ENCODE measurements at places on chromosomes 3 and 15. TPM values are rescaled to one million over a fixed set of nuclear protein-coding genes. Genes with fewer than 3 reads are reported as not detected.

GRCh38 chr3:185488465-185488864, 10.4 kb downstream of the TMEM41A start:
- H3K4me1 ChIP-seq, result no peaks in the 10 kb centered on the region
- no peak for DNase-seq
- H3K4me3 ChIP-seq, result no peak overlapping the region
- no peaks in the 10 kb centered on the region for H3K36me3 ChIP-seq
- no peak overlapping the region for H3K27ac ChIP-seq

PRR20G gene
- total RNA-seq, result not detected

DNA sequence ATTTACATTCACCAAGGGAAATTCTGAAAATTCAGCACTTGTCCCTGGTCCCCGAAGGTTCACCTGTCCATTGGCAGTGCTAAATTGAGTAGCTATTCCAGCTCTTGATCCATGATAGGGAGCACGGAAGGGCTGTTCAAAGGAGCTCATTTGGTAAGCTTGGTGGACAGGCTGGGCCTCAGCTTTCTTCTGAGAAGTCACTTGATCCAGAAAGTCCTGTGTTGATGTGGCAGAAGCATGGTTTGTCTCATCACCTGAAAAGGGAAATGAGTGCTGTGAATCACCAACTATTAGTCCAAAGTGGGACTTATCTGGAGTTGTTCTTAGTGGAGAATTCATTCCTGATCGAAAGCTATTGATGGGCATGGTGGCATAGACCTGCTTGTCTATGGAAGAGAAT, 19.9 kb upstream of the SLC12A8 start:
- no peaks in the 10 kb centered on the region for H3K27me3 ChIP-seq
- DNase-seq, result no peak
- H3K36me3 ChIP-seq, result no peaks in the 10 kb centered on the region

TLR9 gene
- not detected for total RNA-seq

DNA sequence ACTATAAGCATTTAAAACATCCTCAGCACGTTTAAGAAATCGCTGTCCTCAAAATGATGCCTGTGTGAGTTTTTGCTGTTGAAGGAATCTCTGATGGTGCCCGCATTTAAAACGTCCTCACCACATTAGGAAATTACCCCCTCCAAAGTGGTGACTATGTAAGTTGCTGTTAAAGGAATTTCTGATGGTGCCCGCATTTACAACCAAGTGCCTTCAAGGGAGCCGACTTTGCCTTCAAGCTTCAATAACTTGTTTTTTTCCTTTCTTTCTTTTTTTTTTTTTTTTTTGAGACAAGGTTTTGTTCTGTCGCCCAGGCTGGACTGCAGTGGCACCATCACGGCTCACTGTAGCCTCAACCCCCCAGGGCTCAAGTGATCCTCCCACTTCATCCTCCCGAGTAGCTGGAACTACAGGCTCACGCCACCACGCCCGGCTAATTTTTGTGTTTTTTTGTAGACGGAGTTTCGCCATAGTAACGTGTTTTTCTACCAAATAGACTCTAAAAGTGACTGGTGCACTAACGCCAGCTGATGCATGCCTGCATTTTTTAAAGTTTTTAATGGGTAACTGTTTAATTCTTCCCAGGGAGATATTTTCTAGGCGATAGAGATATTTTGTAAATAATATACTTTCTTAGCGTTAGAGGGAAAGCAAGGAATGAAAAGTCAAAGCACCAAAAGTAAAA, 19.0 kb upstream of the TSEN2 start:
- DNase-seq, result no peak
- H3K36me3 ChIP-seq, result no peaks in the 10 kb centered on the region
- H3K4me3 ChIP-seq, result no peak overlapping the region
- H3K4me1 ChIP-seq, result no peaks in the 10 kb centered on the region

DNA sequence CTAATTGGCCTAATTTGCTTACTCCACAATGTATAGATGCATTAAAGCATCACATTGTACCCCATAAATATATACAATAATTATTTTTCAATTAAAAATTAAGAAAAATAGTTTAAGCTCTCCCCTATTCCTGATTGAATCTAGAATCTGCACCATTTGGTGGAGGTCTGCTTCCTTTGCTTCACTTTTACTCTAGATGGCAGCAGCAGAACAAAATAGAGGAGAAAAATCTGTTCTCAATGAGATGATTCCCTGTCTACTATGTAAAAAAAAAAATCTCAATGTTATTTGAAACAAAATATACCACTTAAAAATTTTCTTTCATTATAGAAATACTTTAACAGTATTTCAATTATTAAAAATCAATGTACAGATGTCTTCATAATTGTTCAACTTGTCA, 109.6 kb upstream of the FXR1 start:
- DNase-seq, result no peak
- no peak overlapping the region for H3K4me3 ChIP-seq
- H3K27me3 ChIP-seq, result no peaks in the 10 kb centered on the region
- no peak overlapping the region for H3K27ac ChIP-seq

DNA sequence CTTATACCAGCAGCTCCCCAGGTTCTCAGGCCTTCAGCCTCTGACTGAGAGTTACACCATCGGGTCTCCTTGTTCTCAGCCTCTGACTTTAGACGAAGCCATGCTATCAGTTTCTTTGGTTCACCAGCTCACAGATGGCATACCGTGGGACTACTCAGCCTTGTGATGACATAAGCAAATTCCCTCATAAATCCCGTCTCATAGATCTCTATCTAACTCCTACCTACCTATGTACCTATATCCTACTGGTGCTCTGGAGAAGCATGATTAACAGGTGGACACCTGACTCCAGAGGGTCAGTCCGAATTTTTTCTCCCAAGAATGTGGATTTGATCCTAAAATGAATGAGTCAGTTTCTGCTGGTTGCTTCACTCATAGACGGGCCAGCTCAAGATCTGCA, 59.1 kb upstream of the CDV3 start:
- no peak for DNase-seq
- H3K36me3 ChIP-seq, result no peaks in the 10 kb centered on the region
- no peak overlapping the region for H3K4me3 ChIP-seq
- H3K4me1 ChIP-seq, result no peaks in the 10 kb centered on the region
- H3K27ac ChIP-seq, result no peak overlapping the region

DNA sequence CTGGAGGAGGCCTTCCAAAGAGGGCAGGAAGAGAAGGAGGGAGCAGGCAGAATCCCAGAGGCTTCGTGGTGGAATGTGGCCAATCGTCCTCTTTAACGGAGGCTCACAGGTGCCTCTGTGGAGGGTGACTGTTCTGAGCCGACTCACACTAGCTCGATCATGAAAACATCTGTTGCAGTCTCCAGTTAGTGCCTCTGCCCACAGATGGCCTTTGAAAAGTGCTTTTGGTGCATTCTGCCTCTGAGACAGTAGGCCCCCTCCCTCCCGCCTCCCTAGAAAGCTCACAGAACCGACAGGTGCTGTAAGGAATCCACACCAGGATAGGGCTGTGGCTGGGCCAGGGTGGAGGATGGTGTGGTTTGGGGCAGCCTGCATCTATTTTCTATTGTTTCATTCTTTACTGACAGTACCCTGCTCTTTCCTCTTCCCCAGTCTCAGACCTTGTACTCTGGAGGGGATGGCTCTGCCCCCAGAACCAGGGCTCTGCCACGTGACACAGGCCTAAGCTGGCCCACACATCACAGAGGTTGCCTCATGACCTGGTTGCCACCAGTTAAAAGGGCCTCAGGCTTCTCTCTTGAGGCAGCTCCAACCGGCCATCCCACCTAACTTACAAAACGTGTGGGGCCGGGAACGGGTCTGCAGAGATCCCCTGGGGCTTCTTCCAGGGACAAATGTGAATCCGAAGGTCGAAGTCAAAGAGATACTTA, 27.2 kb upstream of the PIGZ start:
- H3K27me3 ChIP-seq, result no peaks in the 10 kb centered on the region
- no peaks in the 10 kb centered on the region for H3K4me1 ChIP-seq
- peak overlapping the region; percentile 60 for H3K27ac ChIP-seq
- no peak for DNase-seq

- no peaks in the 10 kb centered on the region for H3K36me3 ChIP-seq
- H3K4me1 ChIP-seq, result peaks cover 9% of the 10 kb centered on the region
- no peaks in the 10 kb centered on the region for H3K27me3 ChIP-seq
Observed at GRCh38 chr3:73453666-73454065, 171.1 kb downstream of the PDZRN3 start.

CHRFAM7A gene
- total RNA-seq, result 0.46 TPM

DNA sequence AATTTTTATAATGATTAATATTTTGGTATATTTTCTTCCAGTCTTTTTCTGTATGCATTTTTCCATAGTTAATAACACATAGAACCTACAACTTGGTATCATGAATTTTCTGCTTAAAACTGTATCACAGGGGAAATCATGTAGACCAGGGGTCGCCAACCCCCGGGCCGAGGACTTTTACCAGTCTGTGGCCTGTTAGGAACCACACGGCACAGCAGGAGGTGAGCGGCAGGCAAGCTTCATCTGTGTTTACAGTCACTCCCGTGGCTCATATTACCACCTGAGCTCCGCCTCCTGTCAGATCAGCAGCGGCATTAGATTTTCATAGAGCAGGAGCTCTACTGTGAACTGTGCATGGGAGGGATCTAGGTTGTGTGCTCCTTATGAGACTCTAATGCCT, 54.7 kb downstream of the RPL22L1 start:
- no peak overlapping the region for H3K4me3 ChIP-seq
- no peaks in the 10 kb centered on the region for H3K36me3 ChIP-seq
- no peaks in the 10 kb centered on the region for H3K4me1 ChIP-seq
- no peak overlapping the region for H3K27ac ChIP-seq
- H3K27me3 ChIP-seq, result no peaks in the 10 kb centered on the region

ITIH4 gene
- total RNA-seq, result 4.9 TPM

DNA sequence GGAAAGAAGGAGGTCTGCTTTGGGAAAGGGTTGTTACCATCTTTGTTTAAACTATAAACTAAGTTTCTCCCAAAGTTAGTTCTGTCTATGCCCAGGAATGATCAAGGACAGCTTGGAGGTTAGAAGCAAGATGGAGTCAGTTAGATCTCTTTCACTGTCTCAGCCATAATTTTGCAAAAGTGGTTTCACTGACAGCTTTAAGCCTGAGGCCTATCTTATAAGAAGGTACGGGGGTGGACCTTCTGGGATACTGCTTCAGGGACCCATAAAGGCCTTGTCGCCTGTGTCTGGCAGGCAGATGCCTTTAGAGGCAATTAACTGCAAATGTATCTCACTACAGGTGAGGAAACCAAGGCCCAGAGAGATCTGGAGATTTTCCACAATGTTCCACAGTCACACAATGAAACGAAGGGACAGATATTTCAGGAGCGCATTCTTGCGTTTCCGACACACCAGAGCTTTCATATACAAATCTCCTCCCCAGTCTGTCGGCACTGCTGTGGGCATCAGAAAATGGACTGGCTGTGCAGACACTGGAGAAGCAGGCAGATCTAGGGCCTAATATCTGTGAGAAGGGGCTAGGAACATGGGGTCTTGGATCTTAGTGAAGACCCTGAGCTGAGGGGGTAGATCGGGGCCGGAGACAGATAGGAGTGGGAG, 169.5 kb upstream of the SMAD3 start:
- no peaks in the 10 kb centered on the region for H3K36me3 ChIP-seq
- H3K27ac ChIP-seq, result no peak overlapping the region
- no peak overlapping the region for H3K4me3 ChIP-seq
- no peak for DNase-seq
- H3K27me3 ChIP-seq, result no peaks in the 10 kb centered on the region

SMC4 gene
- total RNA-seq, result 40.4 TPM

DNA sequence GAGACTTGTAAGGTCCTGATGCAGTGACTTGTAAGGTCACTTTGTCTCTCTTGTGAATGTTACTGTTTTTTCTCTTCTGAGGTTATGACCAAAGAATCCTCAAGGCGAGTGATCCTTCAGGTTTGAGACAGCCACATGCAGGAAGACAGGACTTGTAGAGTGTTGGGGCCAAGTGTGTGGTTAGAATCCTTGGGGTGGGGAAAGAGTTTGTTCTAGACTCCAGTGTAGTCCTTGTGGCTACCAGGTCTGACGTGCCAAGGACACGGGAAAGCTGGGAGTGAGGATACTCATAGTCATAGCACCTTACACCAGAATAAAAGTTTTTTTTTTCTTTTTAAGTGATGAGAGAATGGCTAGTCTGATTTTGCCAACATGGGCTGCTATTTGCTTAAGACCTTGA, 7.3 kb upstream of the SACM1L start:
- H3K4me3 ChIP-seq, result no peak overlapping the region
- H3K4me1 ChIP-seq, result peaks cover 5% of the 10 kb centered on the region
- H3K36me3 ChIP-seq, result no peaks in the 10 kb centered on the region
- H3K27ac ChIP-seq, result no peak overlapping the region
- no peak for DNase-seq
- no peaks in the 10 kb centered on the region for H3K27me3 ChIP-seq

- H3K4me1 ChIP-seq, result no peaks in the 10 kb centered on the region
- no peaks in the 10 kb centered on the region for H3K27me3 ChIP-seq
- DNase-seq, result no peak
- H3K36me3 ChIP-seq, result no peaks in the 10 kb centered on the region
- H3K27ac ChIP-seq, result peak overlapping the region; percentile 9
Observed at GRCh38 chr3:15795651-15796308, 2.0 kb downstream of the ANKRD28 start.

PAQR5 gene
- 1.2 TPM for total RNA-seq

ANKUB1 gene
- not detected for total RNA-seq

- no peaks in the 10 kb centered on the region for H3K27me3 ChIP-seq
- H3K27ac ChIP-seq, result peak overlapping the region; percentile 94
- no peak for DNase-seq
- H3K36me3 ChIP-seq, result no peaks in the 10 kb centered on the region
Observed at GRCh38 chr15:40807888-40808461, 702 bp upstream of the DNAJC17 start.

DNA sequence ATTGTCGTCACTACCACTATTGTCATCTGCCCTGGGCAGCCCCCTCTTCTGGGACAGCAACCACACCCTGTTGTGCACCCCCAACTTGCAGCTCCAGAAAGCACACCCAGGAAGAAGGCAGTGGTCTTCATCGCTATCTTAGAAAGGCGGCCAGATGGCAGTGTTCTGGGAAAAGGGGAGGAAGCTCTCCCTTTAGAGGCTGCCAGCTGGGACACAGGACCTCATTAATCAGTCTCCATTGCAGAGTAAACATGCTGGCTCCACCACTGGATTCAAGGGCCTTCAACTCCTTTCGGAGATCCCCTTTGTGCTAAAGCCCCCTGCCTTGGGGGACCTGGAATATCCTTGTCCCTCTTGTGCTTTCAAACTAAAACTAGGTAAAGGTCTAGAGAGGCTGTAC, 199.3 kb upstream of the LINGO1 start:
- H3K4me1 ChIP-seq, result no peaks in the 10 kb centered on the region
- H3K27me3 ChIP-seq, result no peaks in the 10 kb centered on the region
- DNase-seq, result no peak
- H3K36me3 ChIP-seq, result no peaks in the 10 kb centered on the region
- no peak overlapping the region for H3K4me3 ChIP-seq

- H3K4me1 ChIP-seq, result no peaks in the 10 kb centered on the region
- no peaks in the 10 kb centered on the region for H3K27me3 ChIP-seq
- H3K4me3 ChIP-seq, result peak within 1 kb of the TSS; percentile 63
- no peaks in the 10 kb centered on the region for H3K36me3 ChIP-seq
- peak within 1 kb of the TSS; percentile 75 for H3K27ac ChIP-seq
Observed at GRCh38 chr15:48645558-48646330, at the start of gene FBN1. Gene FBN1, minus strand, starts transcription at chr15:48645709. Its CDS starts 940 bp downstream, at chr15:48644769.

Data from prostate gland (tissue), 2 donors.